Activated effector memory CD4-positive, alpha-beta T cell treated with Interleukin-2 at 50 U/mL for 16 hours (primary cell): ENCODE measurements at places on chromosomes 12 and 14.

- no peak for DNase-seq
Observed at GRCh38 chr14:29955087-29955486, 27.4 kb upstream of the PRKD1 start.

- DNase-seq = no peak
Observed at GRCh38 chr14:63155511-63156185, 48.6 kb upstream of the RHOJ start.

DNA sequence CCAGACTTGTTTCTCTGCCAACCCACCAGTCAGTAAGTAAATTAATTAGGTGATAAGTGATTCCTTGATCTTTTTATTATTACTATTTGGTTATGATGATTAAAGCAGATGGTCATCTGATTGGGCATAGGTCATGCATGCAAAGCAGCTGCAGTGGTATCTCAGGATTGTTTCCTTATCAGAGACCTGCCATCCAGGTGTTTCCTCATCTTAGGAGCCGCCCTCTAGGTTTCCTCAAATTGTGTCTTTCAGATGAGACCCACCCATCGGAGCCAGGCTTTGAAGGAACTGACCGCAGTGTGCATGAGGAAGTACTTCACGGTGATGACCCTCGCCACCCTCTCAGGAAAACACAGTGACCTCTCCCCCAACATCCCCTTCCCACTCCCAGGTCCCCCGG is 63.3 kb downstream of the ZFP36L1 start:
- no peak for DNase-seq

- no peak for DNase-seq
Observed at GRCh38 chr14:71918955-71919354, 13.3 kb upstream of the RGS6 start.

DNA sequence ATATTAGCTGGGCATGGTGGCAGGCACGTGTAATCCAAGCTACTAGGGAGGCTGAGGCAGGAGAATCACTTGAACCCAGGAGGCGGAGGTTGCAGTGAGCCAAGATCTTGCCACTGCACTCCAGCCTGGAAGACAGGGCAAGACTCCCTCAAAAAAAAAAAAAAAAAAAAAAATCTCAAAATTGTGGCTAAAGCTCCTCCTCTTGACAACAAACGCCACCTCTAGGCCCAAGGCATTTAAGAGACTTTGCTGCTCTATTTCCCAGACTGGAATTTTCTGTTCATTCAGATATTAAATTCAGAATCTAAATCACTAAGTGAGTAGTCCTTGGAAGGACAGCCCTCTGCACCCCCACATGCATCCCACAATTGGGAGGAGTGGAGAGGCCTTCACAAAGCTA is 1.4 kb downstream of the ZFYVE1 start:
- DNase-seq = no peak

DNA sequence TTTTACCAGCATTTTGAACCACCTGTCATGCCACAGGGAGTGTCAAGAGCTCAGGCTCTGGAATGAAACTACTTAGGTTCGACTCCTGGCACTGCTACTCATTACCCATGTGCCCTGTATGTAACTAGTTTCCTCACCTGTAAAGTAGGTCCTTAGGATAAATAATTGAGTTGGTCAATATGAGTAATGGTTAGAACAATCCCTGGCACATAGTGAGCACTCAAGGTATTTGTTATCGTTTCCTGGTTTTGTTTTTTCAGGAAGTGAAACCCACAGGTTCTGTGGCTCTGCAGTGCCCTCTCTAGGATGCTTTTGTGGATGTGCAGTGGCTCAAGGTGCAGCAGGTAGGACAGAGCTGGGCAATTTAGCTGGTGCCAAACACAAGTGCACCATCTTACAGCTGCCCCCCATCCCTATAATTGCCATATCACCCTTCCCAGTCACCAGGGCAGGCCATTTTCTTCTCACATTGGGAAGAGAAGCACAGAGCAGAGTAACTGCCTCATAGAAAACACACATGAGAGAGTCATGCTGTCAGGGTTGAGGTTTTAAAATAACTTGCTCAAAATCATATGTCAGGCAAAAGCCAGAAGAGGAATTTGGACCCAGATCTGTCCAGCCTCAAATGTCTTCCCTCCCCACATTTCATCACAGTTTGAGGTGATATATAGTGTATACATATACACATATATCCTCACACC is 297.5 kb downstream of the RPAP3 start:
- DNase-seq = peak; percentile 18

DNA sequence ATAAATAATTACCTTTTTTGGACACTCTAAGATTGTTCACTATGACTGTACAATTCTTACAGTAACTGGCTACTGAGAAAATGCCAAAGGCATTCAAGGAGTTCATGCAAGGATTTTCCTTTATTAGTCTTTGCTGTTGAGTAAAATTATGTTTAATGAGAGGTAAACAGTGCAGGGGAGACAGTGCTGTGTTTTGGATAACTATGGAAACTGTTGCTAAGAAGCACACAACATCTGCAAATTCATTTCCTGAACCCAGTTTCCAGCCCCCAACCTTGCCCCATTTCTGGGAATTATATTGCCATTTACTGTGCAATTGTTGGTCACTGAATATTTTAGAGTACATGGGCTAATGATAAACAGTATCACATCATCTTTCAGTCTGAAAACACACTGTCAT is 1005.8 kb downstream of the TRHDE start:
- DNase-seq = no peak

- no peak for DNase-seq
Observed at GRCh38 chr12:116792403-116792802, 54.3 kb downstream of the RNFT2 start.
